ENCODE measurements at places on chromosomes 5 and 9. TPM values are rescaled to one million over a fixed set of nuclear protein-coding genes. Genes with fewer than 3 reads are reported as not detected.
A peak's percentile ranks its signal among the peaks of the same experiment; 100 is the strongest.

DNA sequence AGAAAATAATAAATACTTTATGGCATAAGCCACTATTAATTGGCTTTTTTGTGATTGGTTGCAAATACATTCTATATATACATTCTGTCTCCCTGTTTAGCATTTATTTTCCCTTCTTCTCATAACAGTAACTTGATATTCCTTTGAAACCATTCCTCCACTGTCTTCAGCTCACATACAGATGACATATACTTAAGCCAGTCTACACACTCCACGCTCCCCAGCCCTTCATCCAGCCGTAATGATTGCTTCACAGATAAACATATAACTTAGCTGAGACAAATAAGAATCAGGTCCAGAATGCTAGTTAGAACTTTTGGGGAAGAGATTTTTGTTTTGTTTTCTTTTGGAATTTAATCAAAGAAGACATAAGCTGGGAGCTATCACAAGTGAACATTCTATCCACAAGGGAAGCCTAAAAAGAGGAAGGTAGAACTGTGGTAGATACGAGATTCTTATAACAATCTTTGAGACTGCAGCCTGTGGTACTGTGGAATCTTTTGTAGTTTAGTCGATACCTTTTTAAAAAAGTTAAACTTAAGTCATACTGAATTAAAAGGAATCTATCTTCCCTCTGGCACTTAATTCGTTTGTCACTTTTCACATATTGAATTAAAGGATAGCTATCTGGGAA is 365.1 kb upstream of the PRR16 start:
- DNase-seq, result peak; percentile 9

GRCh38 chr5:179858241-179858585 is 404 bp downstream of the MRNIP start:
- DNase-seq, result no peak

GRCh38 chr9:125444166-125444565 is 182.5 kb downstream of the GAPVD1 start:
- DNase-seq, result no peak

GRCh38 chr9:121651295-121652020 is at the start of gene DAB2IP:
TSS of gene DAB2IP (plus strand) at chr9:121651634. CDS start at chr9:121651776, 142 bp downstream.
- peak; percentile 93 for DNase-seq

GRCh38 chr5:91049800-91050199 is 333.3 kb downstream of the ARRDC3 start:
- DNase-seq, result no peak

DNA sequence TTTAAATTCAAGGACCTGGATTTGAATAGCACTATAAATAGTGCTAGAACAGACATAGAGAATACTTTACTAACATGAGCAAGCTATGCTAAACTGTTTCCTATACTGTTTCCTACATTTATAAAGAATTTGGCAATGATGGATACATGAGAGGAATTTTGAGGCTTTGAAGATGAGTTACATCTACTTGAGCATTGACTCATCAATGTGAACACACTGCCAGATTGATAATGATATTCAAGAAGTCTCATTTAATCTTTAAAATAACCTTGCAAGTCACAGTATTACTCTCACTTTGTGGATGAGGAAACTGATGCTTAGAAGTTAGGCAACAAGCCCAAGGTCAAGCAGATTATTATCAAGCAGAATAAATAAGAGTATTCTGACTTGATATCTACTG is 281.9 kb downstream of the DNAH5 start:
- DNase-seq, result no peak

DNA sequence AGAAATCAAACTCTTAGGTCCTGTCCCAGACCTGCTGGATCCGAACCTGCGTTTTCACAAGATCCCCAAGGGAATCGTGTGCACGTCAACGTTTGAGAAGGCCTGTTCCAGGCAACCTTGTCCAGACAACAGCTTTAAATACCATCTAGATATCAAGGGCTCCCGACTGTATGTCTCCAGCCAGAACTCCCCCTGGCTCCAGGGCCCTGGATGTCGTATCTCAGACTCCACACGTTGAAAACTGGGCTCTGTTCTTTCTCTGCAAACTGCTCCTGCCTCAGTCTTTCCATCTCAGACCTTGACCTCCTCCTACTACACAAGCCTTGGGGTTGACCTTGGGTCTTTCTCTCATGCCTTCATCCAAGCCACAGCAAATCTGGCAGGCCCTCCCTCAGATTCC is 5.8 kb upstream of the ENG start:
- DNase-seq, result no peak

- DNase-seq, result no peak
These were observed 3.9 kb downstream of the GCNT4 start for GRCh38 chr5:75048457-75048953.

- peak; percentile 3 for DNase-seq
These were observed 112.7 kb downstream of the RORB start for GRCh38 chr9:74609671-74610405.

GRCh38 chr5:5899716-5900115 is 477.2 kb downstream of the ICE1 start:
- no peak for DNase-seq

- no peak for DNase-seq
These were observed 257.7 kb downstream of the KCTD16 start for GRCh38 chr5:144428326-144428725.

DNA sequence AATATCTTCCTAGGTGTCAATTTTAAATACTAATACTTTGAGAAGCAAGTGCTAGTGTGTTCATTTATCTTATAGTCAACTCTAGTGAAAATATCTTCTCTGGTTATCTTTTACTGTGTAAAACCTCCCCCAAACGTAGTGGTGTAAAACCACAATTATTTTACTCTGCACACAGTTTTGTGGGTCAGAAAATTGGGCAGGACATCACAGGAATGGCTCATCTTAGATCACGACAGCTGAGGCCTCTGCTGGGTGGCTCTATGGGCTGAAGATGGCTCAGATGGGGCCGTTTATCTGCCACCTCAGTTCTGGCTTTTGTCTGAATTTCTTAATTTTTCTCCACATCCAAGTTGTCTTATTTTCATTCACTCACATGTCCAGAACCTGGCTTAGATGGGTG is 457.2 kb upstream of the ACTBL2 start:
- no peak for DNase-seq

DNA sequence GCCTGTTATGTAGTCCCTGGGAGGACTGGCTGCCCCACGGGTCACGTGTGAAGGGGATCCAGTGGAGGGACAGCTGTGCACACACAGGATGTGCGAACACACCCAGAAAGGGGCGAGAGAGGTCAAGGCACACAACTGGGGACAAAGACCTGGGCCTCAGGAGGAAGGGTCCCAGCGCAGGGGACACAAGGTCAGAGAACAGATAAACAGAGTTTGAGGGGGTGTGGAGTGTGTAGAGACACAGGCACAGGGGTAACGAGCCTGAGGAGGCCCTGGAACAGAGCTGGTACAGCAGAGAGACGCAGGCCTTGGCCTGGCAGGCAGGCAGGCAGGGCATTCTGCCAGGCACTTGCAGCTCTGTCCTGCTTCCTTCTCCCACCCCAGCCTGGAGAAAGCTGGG is 14.8 kb upstream of the PSMD5 start:
- no peak for DNase-seq

- DNase-seq, result no peak
These were observed 82.8 kb downstream of the PLPP1 start for GRCh38 chr5:55451976-55452375.

GRCh38 chr5:143186623-143187022 is 216.9 kb downstream of the NR3C1 start:
- no peak for DNase-seq

DNA sequence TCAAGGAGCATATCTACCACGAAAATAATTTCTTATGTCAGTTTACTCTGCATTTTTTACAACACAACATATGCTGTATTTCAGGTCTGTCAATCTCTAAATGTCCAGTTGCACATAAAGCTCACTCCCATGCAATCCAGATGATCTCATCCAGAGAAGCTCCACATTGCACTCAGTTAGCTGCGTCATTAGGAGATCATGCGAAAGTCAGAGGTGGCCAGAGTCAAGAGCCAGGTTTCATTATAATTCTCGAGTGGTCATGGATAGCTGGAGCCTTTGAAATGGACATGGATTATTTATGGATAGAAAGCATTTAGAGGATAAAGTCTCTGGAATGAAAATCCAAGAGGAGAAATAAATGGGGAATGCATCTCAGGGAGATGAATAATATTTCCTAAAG is 232.3 kb downstream of the GAS1 start:
- peak; percentile 74 for DNase-seq

- DNase-seq, result no peak
These were observed 247.5 kb downstream of the ADAMTSL1 start for GRCh38 chr9:18721267-18721994.

DNA sequence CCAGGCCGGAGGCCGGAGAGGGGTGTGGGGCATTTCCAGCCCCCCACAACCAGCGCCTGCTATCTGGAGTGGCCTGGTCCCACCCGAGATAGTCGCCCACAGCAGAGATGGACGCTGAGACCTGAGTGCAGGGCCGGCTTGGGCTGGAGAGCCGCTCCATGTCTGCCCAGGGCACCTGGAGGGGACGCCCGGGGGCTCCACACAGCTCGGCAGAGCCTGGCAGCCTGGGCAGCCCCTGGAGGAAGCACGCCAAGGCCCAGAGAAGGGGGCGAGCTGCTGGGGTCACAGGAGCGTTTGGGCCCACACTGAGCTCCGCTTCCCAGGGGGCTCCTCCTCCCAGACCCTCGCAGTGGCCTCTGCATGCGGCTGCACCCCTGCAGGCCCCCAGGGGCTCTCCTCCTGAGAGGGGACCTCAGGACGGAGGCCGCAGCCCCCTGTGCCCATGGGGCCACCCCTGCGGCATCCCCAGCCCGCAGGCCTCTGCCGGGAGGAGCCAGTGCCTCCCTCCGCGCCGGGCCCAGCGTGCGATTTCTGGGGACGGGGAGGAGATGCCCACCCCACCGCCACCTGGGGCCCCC is 42.2 kb upstream of the EGFL7 start:
- DNase-seq, result no peak

DNA sequence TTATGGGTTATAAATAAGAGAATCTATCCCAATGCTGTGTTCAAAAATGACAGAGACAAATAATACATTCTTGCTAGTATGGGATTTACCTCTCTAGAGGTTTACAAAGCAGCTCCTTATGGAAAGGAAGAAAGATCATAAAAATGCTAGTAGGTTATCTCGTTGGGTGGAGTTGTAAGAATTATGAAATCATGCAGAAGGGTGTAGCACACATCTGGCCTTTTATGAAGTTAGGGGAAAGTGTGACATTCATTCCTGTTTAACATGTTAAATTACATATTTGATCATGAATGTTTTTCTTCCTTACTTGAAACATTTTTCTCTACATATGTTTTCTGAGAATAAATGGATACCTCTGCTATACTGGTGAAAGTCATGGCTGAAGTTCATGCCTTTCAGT is 414.2 kb downstream of the SH3GL2 start:
- no peak for DNase-seq

DNA sequence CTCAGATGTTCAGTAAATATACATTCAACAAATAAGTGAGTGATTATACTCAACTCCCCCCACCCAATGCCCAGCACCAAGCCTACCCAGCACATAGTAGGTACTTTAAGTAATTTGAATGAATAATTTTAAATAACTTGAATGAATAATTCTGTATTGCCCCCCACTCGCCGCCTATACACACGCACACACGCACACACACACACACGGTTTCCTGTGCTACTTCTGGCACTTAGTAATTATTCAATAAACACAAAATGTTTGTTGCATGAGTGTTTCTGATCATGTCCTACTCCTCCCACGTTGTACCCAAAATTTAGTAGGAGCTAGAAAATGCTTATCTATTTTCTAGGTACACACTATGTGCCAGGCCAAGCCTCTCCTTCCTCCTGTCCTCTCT is 16.2 kb downstream of the PCDH12 start:
- DNase-seq, result no peak

DNA sequence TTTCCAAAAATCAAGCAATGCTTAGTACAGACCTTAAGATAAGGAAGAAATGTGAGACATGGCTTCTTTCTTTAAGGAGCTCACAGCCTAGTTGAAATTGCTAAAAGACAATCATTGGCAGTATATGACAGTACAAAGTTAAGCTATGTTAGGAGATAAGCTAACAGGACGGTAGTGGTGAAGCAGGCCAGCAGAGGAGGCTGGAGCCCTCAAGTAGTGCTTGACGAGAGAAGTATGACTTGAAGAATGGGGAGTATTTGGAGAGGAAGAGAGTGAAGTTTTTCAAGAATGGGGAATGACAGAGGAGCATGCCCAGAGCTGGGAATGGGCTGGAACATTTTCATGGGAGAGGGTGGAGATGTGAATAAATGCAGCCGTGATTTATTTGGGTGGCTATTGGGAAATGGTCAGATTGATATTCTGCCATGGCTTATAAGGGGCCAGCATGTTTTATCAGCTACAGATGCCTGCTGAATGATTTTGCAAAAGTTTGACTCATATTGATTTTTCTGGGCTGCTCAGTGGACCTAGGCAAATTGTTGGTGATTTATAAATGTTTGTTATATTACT is 43.7 kb downstream of the LURAP1L start:
- no peak for DNase-seq

DNA sequence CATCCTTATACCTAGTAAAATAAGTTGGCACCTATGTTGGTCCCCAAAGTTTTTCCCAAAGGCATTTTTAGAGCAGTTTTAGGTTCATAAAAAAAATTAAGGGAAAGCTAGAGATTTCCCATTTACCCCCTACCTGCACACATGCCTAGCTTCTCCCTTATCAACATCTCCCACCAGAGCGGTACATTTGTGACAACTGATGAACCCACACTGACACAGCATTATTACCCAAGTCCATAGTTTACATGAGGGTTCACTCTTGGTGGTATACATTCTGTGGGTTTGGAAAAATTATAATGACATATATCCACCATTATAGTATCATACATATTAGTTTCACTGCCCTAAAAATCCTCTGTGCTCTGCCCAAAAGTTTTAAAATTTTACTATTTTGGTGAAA is 12.0 kb downstream of the RAD1 start:
- no peak for DNase-seq

- DNase-seq, result no peak
These were observed 260.8 kb upstream of the TNC start for GRCh38 chr9:115378758-115379157.

DNA sequence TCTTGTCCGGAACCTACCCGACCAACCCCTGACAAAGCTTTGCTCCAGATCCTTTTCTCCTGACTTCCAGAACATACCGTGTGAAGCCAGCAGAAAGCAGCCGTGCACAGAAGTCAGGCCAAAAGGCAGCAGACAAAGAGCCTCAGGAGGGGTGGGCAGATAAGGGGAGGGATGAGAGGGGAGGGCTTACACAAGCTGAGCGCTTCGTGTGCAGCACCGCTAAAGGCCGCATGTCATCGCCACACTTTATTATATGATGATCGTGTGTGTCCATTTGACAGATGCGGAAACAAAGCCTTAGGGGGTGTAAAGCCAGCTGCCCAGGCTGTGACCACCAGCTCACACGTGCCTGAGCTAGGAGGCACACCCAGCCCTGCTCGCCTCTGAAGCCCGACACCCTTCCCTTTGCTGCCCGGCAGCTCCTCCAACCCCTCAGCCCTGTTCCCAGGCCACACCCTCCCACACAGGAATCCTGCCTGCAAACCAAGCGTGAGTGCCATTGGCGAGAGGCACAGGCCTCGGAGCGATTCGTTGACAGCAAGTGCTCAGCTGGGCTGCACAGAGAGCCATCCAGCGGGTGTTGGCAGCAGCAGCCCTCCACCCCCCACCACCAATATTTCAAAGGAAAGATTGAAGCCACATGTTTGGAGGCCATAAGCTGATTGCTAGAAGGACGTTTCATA is 170.5 kb upstream of the SMIM23 start:
- peak; percentile 92 for DNase-seq

Gene CDC20B
- total RNA-seq, result not detected

Gene STK32A
- total RNA-seq, result 0.62 TPM

Gene DPP7
- total RNA-seq, result 22.8 TPM

Gene FOXD4L6
- total RNA-seq, result not detected

Gene FBXO4
- 10.7 TPM for total RNA-seq

Gene ANXA2R
- total RNA-seq, result 2.7 TPM

Gene PAX5
- 0.62 TPM for total RNA-seq

Gene PCDHA6
- 0.82 TPM for total RNA-seq

Gene CDH18
- 0.62 TPM for total RNA-seq

Gene OR13C9
- total RNA-seq, result 0.41 TPM
